Iris pigment epithelial cell (primary cell): ENCODE measurements at places on chromosomes 7 and 10.

- DNase-seq: no peak
Observed at GRCh38 chr7:129143724-129144094, 798 bp upstream of the TSPAN33 start.

- DNase-seq: no peak
Observed at GRCh38 chr7:5607951-5608656, 173.4 kb downstream of the RNF216 start.

DNA sequence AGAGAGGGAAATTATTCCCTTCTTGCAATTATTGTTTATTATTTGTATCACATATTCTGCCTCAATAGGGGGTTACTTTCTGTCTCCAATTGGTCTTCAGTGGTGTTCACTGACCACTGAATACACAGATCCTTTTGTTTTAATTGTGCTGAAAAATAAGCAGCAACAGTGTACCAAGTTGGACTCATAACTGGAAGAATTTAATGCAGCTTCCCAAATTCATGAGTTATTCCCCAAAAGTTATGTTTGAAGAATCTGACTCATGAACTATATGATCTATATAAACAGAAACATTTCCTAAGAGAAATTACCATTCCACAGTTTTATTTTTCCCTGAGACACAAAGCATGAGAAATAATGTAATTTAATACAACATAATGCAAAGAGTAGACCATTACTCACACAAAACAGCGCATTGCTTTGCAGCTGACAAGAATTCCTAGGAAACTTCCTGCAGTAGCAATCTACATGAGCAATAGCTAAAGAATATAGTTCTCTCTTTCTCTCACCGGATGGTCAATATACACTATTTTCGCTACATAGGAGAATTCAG, 479.2 kb downstream of the HTR7 start:
- peak; percentile 42 for DNase-seq

- DNase-seq: no peak
Observed at GRCh38 chr10:107126512-107127065, 37.9 kb downstream of the SORCS1 start.

GRCh38 chr7:25579778-25580075, 351.4 kb upstream of the NPVF start:
- no peak for DNase-seq

GRCh38 chr10:70634011-70634410, 31.5 kb upstream of the PRF1 start:
- DNase-seq: no peak
